SHP77 treated with DMSO at 0.1 percent for 48 hours (cell line): ENCODE measurements at places on chromosomes 12 and 14.

DNA sequence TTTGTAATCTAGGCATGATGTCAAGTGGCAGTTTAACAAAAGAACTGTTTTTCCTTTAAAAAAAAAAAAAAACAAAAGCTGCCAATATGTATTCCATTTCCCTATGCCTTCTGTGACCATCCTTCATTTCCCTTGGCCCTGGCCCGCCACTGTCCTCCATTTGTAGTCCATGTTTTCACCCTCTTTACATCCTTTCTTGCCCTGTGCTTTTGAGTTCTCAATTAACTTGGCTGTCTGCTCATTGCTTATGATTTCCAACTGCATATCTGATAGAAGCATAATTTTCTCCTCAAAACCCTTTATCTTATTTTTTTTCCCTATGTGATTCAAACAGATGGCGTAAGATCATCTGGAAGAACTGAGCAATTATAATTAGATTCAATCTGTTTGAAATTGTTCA lies 297.5 kb downstream of the NAV3 start:
- DNase-seq: no peak

GRCh38 chr12:29148911-29149690 lies at the start of gene FAR2:
FAR2 (plus strand) TSS chr12:29149278; CDS start chr12:29270450, 121,172 bp downstream.
- no peak for DNase-seq

GRCh38 chr14:85934123-85934885 lies 404.4 kb downstream of the FLRT2 start:
- peak; percentile 18 for DNase-seq

GRCh38 chr12:69238589-69239351 lies 599 bp upstream of the CPSF6 start:
- DNase-seq: no peak

GRCh38 chr12:37666069-37666781 lies 650.3 kb upstream of the ALG10B start:
- no peak for DNase-seq

DNA sequence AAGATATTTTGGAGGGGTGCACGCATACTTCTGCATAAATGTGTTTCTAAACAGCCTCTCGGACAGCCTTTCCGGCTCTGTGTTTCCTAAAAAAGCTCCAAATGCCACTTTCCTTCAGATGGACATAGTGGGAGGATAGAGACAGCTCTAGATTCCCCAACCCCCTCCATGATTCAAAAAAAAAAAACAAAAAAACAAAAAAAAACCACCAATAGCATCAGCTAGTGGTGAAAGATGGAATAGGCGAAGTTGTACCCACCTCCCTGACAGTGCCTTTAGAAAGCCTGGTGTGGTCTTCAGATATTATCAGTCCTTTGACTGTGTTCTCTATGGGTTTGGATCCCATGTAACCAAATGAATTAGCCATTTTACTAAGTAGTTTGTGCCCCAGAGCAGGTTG lies 94.1 kb downstream of the PHETA1 start:
- DNase-seq: no peak

- peak; percentile 13 for DNase-seq
Observed at GRCh38 chr12:50825372-50825838, 17.3 kb upstream of the TMPRSS12 start.

GRCh38 chr14:63964113-63964512 lies 111.3 kb downstream of the SYNE2 start:
- peak; percentile 35 for DNase-seq

DNA sequence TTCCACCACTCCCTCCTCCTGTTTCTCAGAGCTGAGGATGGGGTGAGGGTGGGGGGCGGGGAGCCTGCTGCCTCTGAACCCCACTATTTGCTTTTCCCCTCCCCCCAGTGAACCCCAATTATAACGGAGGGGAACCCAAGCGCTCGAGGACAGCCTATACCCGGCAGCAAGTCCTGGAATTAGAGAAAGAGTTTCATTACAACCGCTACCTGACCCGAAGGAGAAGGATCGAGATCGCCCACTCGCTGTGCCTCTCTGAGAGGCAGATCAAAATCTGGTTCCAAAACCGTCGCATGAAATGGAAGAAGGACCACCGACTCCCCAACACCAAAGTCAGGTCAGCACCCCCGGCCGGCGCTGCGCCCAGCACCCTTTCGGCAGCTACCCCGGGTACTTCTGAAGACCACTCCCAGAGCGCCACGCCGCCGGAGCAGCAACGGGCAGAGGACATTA lies 1.1 kb downstream of the HOXC4 start:
- DNase-seq: no peak

DNA sequence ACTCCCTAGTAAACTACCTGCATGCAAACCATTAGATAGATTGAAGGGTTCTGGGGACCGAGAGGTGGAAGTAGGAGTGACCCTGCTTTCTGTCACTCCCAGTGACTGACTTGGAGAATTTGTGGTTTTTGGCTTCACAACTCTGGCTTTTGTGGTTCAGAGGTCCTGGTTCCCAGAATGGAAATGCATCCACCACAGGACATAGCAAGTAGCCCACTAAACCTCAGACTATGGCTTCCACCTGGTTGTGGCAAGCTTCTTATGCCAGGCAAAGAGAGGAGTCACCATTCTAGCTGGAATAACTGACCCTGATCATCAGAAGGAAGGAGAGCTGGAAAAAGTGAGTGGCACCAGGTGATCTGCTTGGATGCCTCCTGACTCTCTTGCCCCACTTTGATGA lies 162.4 kb upstream of the TMEM260 start:
- DNase-seq: no peak

DNA sequence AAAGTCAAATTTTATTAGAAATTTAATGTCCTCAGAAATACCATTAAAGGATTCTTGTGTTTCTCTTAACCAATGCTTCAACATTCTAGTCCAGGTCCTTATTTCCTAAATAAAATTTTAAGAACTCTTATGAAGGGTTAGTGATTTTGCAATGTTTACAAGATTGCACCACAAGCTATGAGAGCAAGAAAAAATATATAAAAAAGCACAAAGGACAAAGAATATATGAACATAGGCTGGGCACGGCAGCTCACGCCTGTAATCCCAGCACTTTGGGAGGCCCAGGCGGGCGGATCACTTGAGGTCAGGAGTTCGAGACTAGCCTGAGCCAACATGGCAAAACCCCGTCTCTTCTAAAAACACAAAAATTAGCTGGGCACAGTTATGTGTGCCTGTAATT lies 7.7 kb downstream of the RACGAP1 start:
- DNase-seq: no peak

DNA sequence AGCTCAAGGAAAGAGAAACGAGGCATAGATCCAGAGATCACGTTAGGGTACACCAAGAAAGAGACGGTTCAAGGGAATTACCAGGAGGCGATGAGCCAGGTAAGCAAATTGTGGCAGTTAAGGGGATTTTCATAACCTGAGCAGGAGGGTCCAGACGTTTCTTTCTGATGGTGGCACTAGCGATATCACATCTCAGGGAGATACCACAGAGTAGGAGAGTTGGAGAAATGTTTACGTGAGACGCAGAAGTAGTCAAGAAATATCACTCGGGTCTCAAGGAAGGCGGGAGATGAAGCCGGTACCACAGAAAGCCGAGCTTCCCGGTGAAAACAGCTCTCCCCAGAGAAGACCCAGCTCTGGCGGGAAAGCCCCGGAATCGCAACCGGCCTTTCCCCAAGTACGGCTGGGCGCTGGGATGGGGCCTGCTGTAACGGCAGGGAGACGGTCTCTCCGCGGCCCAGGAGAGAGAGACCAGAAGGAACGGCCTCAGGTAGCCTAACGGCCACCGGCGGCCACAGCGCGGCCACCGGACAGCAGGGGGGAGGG lies 485 bp downstream of the SENP1 start:
- DNase-seq: peak; percentile 13

DNA sequence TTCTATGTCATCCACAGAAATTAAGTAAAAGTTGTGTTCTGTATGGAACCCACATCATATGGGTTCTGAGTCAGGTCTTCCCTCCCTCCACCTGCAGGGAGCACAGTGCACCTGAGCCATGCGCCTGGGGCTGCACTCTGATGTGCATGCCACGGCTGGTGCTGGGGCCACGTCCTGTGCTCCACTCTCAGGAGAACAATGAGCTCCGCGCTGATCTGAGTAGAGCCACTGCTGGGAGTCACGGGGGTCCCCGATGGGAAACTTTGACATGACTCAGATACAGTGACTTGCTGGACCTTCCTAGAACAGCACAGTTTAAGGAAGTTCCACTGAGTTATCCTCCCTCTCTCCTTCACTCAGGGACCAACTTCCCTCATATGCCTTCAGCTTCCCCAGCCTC lies 683.4 kb downstream of the TMEM121 start:
- no peak for DNase-seq

GRCh38 chr14:74661726-74662450 lies 49.9 kb upstream of the LTBP2 start:
- DNase-seq: no peak

DNA sequence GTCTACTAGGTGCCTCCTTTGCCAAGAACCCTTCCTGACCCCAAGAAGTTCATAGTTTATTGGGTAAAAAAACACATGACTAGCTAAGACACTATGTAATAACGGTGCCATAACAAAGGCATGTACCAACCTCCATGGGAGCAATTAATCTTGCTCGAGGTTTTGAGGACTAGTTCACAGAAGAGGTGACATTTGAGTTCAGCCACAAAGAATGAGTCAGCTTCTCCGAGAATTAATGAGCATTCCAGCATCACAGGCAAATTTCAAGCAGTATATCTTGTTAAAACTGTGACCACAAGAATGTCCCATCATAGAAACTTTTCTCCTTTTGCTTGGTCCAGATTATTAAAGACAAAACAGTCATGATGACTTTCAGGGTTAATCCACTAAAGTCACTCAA lies 113.0 kb upstream of the RAP1B start:
- DNase-seq: no peak

DNA sequence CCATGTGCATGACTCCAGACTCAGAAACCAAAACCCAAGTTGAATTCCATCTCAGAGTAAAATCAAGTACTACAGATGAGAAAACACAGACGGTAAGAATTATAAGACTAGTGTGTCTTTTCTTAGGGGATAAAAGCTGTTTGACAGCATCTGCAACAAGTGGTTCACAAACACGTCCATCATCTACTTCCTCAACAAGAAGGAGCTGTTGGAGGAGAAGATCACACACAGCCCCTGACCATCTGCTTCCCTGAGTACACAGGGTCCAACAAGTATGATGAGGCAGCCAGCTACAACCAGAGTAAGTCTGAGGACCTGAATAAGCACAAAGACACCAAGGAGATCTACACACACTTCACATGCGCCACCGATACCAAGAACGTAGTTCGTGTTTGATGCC lies 110.7 kb upstream of the ATF7IP start:
- DNase-seq: no peak

DNA sequence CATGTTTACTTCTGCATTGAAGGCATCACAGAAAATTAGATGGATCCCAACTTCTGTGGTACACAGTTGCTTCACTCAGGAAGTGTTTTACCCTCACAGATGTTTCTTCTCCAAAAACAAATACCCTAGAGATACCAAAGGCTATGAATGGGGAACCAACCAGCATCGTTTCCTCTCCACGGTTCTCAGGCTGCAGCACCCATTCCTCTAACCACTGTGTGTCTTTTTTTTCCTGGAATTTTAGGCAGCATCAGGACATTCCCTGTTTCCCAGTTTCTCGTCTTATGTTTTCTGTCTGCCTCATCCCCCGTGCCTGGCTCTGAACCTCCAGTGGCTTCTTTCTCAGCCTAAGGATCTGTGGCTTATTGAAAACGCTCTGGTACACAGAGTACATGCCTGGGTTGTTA lies 72.0 kb upstream of the TBX5 start:
- no peak for DNase-seq

DNA sequence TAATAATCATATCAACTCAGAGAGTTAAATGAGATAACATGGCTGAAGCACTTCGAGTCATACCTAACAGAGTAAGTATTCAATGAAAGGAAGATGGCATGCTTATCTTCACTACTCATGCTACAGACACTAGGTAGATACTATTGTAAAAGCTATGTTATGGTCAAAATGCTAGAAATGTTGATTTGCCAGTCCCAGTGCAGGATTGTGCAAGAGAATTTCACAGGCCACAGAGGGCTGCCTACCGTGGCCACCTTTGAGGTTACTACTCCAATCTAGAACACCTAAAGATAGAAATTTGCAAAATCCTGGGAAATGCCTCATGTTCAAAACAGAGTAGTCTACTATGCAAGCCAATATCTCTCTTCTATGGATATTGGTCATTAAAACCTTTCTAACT lies 75.3 kb upstream of the PLEKHG7 start:
- no peak for DNase-seq

GRCh38 chr14:85421186-85421877 lies 108.6 kb upstream of the FLRT2 start:
- DNase-seq: no peak

DNA sequence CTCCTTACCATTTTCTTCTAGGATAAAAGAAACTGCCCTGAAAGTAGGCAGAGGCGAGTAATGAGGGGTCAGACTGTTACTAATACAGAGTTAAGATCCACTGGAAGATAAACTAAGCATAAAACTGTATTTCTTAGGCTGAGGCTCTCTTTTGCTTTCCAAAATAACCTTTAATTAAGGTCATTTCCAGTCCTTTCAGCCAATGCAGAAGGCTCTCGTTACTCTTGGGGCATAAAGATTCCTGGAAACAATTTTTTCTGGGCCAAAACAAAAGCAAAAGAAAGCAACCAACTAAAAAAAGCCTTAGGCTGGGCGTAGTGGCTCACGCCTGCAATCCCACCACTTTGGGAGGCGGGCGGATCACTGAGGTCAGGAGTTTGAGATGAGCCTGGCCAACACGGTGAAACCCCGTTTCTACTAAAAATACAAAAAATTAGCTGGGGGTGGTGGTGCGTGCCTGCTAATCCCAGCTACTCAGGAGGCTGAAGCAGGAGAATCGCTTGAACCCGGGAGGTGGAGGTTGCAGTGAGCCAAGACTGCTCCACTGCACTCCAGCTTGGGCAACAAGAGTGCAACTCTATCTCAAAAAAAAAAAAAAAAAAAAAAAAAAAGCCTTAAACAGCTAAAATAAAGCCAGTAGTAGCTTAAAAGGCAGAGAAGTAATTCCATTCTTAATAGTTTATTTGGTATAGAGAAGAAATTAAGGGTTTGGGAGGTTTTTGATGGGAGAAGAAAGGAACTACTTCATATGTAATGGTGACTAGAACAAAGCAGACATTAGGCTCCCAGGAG lies 68.9 kb upstream of the STAC3 start:
- DNase-seq: no peak

GRCh38 chr14:99420711-99421110 lies 59.9 kb downstream of the SETD3 start:
- no peak for DNase-seq

GRCh38 chr12:93441081-93441616 lies 598 bp downstream of the UBE2N start:
- no peak for DNase-seq

DNA sequence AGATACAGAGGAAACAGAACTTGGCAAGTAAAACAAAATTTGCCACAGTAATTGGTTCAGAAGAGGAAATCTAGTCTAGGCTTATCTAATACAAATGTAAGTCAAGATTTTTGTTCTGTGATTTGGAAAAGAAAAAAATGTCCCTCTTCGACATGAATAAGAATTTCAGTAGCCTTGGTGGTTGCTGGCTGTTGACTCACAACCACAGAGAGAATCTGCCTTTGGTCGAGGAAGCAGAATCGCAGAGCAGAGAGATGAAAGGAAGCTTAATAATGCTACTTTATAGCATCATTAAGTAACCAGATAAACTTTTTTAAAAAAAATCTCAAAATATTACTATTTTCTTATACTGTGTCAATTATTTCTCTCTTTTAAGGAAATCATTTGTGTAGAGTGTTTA lies 1096.6 kb downstream of the FLRT2 start:
- no peak for DNase-seq

GRCh38 chr12:45336762-45337596 lies 121.1 kb downstream of the ANO6 start:
- no peak for DNase-seq

- DNase-seq: no peak
Observed at GRCh38 chr14:30813216-30813615, 61.1 kb upstream of the COCH start.

GRCh38 chr14:90521930-90522483 lies 125.2 kb downstream of the CALM1 start:
- DNase-seq: no peak
